ENCODE measurements at places on chromosomes 3 and 15. TPM values are rescaled to one million over a fixed set of nuclear protein-coding genes. Genes with fewer than 3 reads are reported as not detected.

DNA sequence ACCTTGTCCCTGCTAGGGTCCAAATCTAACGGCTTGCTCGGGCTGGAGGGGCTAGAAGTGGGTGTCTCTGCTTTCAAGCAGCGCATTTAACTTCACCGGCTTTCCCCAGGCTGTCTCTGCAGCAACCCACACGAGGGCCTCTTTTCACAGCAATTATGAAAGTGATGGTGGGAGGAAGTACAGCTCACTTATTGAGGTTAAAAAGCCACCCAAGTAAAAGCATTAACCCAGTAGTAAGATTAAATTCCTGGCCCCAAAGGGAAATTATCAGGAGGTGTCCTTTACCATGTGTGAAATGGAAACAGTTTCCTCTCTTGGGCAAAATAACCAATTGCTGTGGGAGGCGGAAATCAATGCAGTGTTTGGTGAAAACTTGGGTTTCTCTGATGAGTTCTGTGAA is 41.1 kb downstream of the NGRN start:
- H3K27ac ChIP-seq: peak overlapping the region; percentile 90
- no peaks in the 10 kb centered on the region for H3K36me3 ChIP-seq
- H3K27me3 ChIP-seq: no peaks in the 10 kb centered on the region
- H3K4me3 ChIP-seq: peak overlapping the region; percentile 85
- DNase-seq: no peak

DNA sequence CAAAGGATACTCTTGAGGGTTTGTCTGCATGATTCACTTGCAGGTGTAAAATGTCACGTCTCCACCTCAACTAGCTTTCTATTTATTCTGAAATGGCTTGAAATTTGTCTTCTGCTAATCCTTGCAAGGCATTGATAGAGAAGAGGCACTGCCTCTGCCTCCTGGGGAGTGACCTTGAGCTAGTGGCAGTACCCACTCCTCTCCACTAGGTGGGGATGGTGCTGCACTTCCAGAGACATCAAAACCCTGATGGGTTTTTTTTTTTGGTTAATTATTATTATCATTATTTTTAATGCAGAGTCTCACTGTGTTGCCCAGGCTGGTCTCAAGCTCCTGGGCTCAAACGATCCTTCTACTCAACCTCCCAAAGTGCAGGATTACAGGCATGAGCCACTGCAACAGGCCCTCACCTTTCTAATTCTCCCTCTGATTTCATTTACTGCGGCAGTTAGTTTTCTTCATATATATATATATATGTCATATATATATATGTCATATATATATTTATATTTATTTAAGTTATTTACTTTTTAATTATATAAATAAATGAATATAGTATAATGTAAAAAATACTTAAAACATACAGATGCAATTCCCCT is 117.6 kb upstream of the EIF1B start:
- peaks cover 14% of the 10 kb centered on the region for H3K27me3 ChIP-seq
- peak; percentile 25 for DNase-seq
- H3K36me3 ChIP-seq: no peaks in the 10 kb centered on the region
- no peak overlapping the region for H3K4me3 ChIP-seq

The GATA2 gene
- 4.0 TPM for total RNA-seq

DNA sequence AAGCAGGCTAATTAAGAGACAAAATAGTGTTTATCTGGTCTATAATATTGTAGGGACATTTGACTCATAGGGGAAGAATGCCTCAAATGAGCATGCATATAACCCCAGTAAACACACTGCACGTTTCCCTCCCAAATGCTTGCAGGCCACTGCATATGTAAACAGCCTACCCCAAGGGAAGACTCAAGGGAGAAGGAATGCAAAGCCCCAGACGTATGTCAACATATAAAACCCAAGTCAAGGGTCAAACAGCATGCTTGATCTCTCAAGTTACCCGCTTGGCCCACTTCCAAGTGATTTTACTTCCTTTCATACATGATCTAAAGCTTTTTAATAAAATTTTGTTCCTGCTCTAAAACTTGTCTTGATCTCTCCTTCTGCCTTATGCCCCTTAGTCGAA is 1090.0 kb downstream of the OTOL1 start:
- no peaks in the 10 kb centered on the region for H3K27me3 ChIP-seq
- no peaks in the 10 kb centered on the region for H3K4me1 ChIP-seq
- DNase-seq: no peak
- no peak overlapping the region for H3K4me3 ChIP-seq
- H3K36me3 ChIP-seq: no peaks in the 10 kb centered on the region
- no peak overlapping the region for H3K27ac ChIP-seq

DNA sequence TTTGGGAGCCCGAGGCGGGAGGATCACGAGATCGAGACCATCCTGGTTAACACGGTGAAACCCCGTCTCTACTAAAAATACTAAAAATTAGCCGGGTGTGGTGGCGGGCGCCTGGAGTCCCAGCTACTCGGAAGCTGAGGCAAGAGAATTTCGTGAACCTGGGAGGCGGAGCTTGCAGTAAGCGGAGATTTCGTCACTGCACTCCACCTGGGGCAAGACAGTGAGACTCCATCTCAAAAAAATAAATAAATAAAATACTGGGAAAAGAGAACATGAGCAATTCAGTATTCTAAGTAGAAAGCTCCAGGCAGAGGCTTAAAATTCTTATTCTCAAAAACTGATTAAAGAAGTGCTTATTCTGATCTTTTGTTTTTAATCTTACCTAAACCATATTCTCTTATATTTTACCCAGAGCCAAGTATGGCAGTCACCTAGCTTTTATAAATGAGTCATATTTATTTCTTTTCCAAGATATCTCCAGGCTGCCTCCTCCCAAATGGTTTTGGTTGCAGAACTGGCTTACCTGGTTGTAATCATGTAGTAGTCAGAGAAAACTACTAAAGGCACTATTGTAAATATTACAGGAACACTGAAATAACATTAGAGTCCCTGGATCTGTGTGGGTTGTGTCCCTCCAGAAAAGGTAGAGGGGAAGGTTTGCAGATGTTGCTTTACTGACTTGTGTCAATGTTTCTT is 45.8 kb upstream of the DYNC1LI1 start:
- H3K27ac ChIP-seq: no peak overlapping the region
- H3K4me1 ChIP-seq: no peaks in the 10 kb centered on the region
- H3K4me3 ChIP-seq: no peak overlapping the region
- peaks cover 3% of the 10 kb centered on the region for H3K36me3 ChIP-seq

- no peak for DNase-seq
- peaks cover 2% of the 10 kb centered on the region for H3K27me3 ChIP-seq
- H3K27ac ChIP-seq: no peak overlapping the region
- H3K4me3 ChIP-seq: no peak overlapping the region
- H3K36me3 ChIP-seq: no peaks in the 10 kb centered on the region
Observed at GRCh38 chr15:45869034-45869668, 234.3 kb downstream of the SQOR start.

The SPCS1 gene
- 62.6 TPM for total RNA-seq

GRCh38 chr3:42066516-42067181 is 24.5 kb upstream of the TRAK1 start:
- H3K4me1 ChIP-seq: peaks cover 28% of the 10 kb centered on the region
- peak overlapping the region; percentile 74 for H3K27ac ChIP-seq
- no peaks in the 10 kb centered on the region for H3K27me3 ChIP-seq
- no peaks in the 10 kb centered on the region for H3K36me3 ChIP-seq
- H3K4me3 ChIP-seq: no peak overlapping the region

GRCh38 chr15:82995938-82996337 is 9.9 kb downstream of the RAMAC start:
- peaks cover 11% of the 10 kb centered on the region for H3K4me1 ChIP-seq
- H3K27me3 ChIP-seq: no peaks in the 10 kb centered on the region
- H3K36me3 ChIP-seq: peaks cover 2% of the 10 kb centered on the region
- no peak overlapping the region for H3K27ac ChIP-seq
- no peak overlapping the region for H3K4me3 ChIP-seq

The ST3GAL6 gene
- 3.6 TPM for total RNA-seq

DNA sequence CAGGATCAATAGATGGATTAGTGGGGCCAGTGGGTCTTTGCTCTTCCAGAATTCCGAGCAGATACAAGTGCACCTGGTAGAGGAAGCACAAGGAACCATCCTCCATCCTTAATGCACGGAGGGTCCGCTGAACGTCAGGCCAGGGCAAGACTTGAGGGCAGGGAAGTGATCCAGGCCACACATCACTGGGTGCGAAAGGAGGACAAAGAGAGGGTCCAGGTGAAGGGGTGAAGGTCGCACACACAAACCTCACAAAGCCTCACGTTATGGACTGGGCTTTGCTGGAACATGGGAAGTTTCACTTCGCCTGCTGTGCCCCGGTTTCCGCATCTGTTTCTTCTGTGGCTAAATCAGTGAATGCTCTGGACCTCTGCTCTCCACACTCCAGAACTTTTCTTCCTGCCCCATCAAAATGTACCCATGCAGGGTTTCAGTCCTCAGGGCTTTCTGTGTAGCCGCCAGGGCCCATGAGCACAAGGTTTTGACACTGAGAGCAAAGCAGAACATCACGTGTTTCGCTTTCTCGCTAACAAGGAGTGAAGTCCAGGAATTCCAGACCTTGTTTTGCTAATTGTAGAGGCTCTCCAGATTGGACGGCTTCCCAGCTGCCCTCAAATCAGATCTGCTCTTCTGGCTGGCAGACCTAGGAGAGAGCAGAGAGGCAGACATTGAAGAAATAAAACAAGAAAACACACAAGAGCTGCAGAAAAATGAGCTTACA is 56.3 kb downstream of the KLF15 start:
- H3K27ac ChIP-seq: no peak overlapping the region
- peaks cover 5% of the 10 kb centered on the region for H3K27me3 ChIP-seq
- no peak overlapping the region for H3K4me3 ChIP-seq
- DNase-seq: no peak

DNA sequence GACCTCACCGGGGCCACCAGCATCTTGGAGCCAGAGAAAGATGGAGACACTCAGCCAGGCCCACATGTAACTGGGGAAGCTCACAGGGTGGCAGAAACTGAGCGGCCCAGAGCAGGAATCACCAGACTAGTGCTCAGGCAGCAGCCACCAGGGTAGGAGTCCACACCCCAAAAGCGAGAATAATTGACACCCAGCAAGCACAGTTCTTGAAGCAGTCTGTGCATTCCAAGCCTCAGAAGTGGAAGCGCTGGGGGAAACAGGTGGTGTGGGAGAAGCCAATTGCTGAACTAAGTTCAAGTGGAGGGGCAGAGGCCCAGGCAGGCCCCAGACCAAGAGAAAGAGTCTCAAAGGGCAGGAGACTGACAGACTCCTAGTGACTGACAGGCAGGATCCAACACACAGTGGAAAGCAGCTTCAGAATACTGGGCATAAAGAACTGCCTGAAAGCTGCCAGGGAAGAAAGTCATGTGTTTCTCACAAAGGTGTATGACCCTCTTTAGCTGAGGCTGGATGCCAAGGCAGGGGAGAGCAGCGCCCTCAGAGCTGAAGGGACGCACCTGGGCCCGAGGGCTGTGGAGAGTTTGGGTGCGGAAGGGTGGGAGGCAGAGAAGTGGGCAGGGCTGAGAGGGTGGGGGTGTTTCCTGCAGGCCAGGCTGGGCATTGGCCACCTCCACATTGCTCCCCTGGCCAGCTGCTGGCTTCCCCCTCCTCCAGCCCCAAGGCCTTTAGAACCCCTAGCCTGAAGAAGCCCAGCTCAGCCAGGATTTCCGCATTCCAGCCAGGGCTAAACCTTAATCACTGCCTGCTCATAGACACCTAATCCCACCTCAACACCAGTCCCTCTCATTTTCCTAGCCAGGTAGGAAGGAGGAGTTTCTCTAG is 7.7 kb downstream of the NT5DC2 start:
- H3K4me1 ChIP-seq: peaks cover under 1% of the 10 kb centered on the region
- DNase-seq: no peak
- no peak overlapping the region for H3K4me3 ChIP-seq
- H3K27me3 ChIP-seq: no peaks in the 10 kb centered on the region
- H3K27ac ChIP-seq: peak overlapping the region; percentile 43

GRCh38 chr3:129514110-129514509 is 14.3 kb upstream of the RHO start:
- no peaks in the 10 kb centered on the region for H3K27me3 ChIP-seq
- H3K27ac ChIP-seq: no peak overlapping the region
- no peak for DNase-seq
- H3K36me3 ChIP-seq: peaks cover 6% of the 10 kb centered on the region
- H3K4me3 ChIP-seq: no peak overlapping the region

DNA sequence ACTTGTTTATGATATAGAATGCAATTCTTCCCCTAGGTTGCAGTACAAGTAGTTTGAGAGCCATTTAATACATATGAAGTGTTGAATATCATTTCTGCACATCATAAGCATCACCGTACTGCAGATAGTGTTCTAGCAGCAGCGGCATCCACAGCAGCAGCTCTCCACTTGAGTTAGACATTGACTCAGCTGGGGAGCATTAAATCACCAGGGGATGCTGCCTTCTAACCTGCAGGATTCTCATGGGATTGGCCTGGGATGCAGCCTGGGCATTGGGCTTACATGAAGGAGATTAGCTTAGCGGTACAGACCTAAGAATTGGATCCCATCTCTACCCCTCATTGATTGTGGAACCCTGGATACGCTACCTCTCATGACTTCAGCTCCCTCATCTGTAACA is 43.3 kb downstream of the CNTN3 start:
- H3K36me3 ChIP-seq: no peaks in the 10 kb centered on the region
- H3K4me1 ChIP-seq: no peaks in the 10 kb centered on the region
- DNase-seq: no peak
- no peak overlapping the region for H3K4me3 ChIP-seq

The ROBO1 gene
- total RNA-seq: not detected

DNA sequence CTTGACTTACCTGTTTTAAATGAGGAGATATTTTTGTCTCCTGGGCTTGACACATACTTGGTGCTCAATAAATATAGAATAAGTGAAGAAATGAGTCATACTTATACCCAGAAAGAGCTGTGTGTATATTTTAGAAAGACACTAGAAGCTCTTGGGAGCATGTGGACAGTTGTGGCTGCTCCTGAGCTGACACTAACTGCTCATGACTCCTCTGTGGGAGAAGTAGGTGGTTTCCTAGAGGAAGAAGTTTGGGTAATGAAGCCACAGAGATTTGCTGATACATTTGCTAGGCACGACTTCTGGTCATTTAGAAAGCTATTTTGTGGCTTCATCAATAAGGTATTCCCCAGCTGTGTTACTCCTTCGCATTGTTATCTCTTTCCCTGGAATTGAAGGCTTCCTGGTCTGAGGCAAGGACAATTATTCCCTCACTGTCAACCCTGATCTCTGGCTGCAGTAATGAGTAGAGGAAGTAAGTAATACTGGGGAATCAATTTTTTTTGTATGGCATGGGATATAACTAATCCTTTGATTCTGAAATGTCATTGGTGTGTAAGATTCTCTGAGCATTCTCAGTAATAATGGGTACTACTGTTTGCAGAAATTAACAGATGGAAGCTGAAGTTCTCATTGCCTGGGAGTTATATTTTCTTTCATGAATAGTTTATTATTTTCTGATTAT is 79.6 kb upstream of the DCBLD2 start:
- H3K27me3 ChIP-seq: peaks cover 14% of the 10 kb centered on the region
- no peak for DNase-seq
- no peaks in the 10 kb centered on the region for H3K36me3 ChIP-seq
- no peak overlapping the region for H3K4me3 ChIP-seq
- H3K27ac ChIP-seq: no peak overlapping the region

The BCHE gene
- total RNA-seq: not detected

Measured in T-helper 17 cell (primary cell).